ENCODE measurements at places on chromosomes 6 and 20.

GRCh38 chr6:169340395-169340794, 86.7 kb upstream of the THBS2 start:
- DNase-seq = no peak

DNA sequence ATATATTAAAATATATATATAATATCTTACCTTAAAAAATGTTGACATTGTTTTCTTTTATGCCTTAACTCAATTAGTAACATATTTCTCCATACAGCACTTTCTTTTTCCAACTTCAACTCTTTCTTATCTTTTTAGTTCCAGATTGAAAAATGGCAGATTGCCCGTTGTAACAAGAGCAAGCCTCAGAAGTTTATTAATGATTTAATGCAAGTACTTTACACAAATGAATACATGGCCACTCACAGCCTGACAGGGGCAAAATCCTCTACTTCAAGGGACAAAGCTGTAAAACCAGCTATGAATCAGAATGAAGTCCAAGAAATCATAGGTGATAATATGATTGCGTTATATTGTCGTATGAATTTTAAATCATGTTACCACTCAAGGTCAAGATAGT, 29.4 kb upstream of the KIAA1586 start:
- DNase-seq = no peak

- DNase-seq = no peak
These were observed 5.6 kb upstream of the CNPY3 start for GRCh38 chr6:42923666-42924065.

DNA sequence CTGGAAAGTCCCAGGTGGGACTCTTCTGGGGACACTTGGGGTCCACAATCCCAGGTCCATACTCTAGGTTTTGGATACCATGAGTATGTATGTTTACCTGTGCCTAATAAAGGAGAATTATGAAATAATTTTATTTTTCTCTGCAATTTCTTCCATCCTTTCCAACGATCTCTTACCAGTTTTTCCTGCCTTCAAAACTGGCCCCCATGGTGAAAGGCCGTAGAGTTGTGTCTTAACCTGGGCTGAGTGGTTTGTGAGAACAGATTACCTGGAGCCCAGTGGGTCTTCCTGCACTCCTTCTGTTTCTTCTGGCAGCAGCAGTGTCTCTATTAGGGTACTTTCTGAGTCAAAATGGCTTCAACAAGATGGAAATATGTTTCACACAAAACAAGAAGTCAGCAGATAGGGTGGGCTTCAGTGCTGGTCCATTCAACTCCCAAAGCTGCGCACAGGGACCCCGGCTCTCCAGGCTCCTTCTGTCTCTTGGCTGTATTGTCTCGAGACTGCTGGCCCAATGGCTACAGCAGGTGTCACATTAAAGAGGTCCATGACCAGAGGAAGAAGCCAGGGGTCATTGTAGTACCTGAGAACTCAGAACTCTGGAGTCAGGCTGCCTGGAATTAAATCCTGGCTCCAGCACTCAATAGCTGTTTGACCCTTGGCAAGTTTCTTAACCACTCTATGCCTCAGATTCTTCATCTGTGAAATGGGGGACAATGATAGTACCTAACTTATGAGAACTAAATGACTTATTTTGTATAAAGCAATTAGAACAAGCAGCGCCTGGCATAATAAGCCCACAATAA, 10.5 kb upstream of the RBCK1 start:
- DNase-seq = no peak

GRCh38 chr20:19658137-19658536, 99.9 kb upstream of the RIN2 start:
- DNase-seq = no peak

- DNase-seq = no peak
These were observed 80.2 kb downstream of the PREP start for GRCh38 chr6:105322499-105323225.

DNA sequence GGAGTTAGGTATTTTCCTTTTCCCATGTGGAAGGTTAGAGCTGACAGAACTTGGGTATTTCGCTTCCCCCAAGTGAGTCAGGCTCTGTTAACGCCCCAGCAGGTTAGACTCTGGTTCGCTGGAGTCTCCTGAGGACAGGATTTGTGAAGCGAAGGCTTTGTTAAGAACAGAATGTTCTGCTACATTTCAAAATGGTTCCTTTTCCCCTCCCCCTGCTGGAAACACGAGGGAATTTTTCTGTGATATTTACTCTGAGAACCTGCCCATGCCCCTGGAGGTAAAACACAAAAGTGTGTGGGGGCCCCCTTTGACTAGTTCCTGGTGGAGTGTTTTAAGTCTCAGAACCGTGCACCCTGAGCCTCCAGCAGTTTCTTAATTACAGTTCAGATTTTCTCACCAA, 731.4 kb upstream of the CITED2 start:
- DNase-seq = no peak

- DNase-seq = no peak
These were observed 41.9 kb upstream of the CALHM6 start for GRCh38 chr6:116419069-116419786.

GRCh38 chr6:1025821-1026220, 286.1 kb upstream of the FOXQ1 start:
- no peak for DNase-seq

All from CD8-positive, alpha-beta T cell (primary cell).